ENCODE measurements at places on chromosomes 3 and 15.

DNA sequence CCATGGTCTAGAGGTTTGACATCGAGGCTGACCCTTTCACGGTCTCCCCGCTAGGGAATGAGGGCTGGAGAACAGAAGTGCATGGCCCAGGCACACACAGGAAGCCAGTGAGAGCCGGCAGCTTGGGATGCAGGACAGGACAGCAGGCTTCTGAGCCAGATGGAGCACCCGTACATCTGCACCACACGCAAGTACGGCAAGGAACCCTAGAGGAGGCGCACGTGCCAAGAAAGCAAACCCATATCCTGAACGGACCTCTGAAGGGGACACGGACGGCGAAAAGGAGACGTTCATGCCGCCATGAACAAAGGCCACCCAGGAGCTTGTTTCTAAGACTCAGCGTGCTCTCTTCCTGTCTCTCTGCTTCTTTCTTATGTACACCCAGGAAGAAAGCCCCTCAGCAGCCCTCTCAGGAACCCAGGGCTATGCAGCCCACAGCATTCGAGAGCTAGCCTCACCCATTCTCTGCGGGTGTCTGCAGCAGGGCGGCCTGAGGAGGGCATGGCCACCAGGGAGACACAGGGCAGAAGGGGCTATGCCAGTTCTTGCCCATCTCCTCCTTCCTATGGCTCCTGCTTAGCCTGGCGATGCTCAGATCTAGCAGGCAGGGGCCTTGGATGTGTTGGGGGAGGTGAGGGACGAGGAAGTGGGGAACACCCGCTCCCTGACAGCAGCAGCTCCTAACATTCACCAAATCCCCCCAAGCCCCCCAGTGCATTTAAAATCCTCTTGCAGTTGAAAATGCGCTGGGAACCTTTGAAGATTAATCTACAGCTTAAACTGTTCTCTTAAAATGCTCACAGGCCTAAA, 81.3 kb downstream of the PCSK6 start:
- DNase-seq: no peak

DNA sequence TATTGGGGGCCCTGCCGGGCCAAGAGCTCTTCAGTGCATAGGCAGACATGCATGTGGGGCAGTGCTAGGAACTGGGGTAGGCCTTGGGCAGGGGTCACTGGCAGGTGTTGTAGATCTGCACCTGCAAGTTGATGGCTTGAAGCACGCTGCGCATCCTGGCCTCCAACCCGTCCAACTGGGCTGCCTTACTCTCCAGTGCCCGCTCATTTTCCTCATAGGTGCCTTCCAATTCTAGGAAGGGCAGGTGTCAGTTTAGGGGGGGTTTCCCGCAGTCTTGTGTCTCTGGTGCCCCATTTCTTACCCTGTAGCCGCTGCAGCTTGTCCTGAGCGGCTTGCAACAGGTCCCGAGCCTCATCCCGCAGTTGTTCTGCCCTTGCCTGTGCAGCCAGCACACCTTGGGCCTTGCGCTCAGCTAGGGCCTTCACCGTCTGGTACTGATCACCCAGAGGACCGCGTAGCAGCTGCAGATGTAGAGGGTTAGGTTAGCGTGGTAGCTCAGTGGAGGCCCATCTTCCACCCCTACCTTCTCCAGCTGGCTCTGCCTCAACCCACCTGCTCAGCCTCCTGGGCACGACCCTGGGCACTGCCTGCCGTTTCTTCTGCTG, 611 bp upstream of the USP19 start:
- DNase-seq: no peak

GRCh38 chr3:38002291-38002876, 11.8 kb downstream of the VILL start:
- DNase-seq: no peak

GRCh38 chr3:43729707-43730414, 39.1 kb downstream of the ABHD5 start:
- no peak for DNase-seq

- DNase-seq: no peak
These were observed 72.3 kb upstream of the BNC1 start for GRCh38 chr15:83356501-83357399.

DNA sequence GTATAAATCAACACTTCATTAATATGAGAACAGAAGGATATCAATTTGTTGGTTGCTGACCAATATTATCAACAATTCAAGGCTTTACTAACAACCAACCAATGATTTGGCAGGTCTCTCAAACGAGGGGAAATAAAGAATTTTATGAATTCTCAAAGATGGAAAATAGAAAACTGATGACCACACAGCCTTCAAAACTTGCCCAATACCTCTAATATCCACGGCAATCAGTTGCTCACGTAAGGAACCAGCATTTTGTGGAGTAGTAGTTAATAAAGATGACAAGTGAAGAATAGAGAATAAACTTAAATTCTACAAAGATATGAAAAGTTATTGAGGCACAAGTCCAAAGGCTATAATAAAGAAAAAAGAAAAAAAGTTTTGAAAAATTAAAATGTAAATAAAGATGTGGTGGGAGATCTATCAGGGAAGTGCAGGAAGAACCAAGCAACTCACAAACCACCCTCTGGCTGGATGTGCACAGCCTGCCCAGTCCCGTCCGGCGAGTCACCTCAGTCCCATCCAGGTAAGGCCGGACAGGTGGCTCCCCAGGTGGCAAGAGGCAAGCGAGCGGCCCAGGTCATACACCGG, 808 bp downstream of the GK5 start:
- DNase-seq: no peak

- DNase-seq: no peak
These were observed 199.1 kb downstream of the LRRN1 start for GRCh38 chr3:3998140-3998922.

DNA sequence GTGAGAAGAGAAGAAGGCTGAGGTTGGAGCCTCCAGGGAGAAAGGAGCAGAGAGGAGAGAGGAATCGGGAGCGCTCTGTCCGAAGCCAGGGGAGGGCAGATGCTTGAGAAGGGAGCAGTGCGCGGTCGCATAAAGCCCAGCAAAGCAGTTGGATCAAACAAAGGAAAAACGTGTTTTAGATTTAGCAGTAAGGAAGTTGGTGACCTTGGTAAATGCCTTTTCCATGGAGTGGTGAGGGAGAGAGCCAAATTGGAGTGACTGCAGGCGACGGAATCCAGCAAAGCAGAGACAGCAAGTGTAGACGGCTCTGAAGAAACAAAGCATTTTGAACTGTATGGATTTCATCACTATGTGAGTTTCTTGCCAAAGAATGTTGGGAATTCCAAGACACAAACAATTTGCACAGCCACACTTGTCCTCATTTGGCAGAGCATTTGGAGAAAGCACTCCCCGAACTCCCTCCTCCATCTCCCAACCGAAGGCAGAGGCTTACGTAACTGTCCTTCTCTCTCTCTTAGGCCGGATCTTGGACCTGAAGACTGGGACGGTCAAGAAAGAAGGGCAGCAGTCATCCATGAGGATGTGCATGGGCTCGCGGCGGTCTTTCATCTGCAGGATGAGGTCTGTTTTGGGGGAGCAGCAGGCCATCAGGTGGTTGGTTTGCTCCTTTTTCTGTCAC, 103.6 kb downstream of the ARNT2 start:
- DNase-seq: peak; percentile 95

DNA sequence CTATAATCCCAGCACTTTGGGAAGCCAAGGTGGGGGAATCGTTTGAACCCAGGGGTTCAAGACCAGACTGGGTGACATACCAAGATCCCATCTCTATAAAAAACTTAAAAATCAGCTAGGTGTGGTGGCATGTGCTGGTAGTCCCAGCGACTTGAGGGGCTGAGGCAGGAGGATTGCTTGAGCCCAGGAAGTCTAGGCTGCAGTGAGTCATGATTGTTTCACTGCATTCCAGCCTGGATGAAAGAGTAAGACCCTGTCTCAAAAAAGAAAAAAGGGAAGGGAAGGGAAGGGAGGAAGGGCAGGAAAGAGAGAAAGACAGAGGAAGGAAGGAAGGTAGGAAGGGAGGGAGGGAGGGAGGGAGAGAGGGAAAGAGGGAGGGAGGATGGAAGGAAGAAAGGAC, 133.7 kb upstream of the LRRN1 start:
- no peak for DNase-seq

DNA sequence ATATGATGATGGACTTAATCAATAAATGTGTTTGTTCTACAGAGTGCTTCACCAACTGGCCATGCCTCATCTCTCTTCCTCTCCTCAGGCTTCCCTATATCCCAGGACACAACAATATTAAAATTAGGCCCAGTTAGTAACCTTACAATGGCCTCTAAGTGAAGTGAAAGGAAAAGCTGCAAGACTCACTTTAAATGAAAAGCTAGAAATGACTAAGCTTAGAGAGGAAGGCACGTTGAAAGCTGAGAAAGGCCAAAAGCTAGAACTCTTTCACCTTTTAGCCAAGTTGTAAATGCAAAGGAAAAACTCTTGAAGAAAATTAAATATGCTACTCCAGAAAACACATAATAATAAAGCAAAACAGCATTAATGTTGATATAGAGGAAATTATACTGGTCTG, 1010.3 kb downstream of the NAALADL2 start:
- DNase-seq: no peak

- DNase-seq: no peak
These were observed 1030.8 kb upstream of the CFAP20DC start for GRCh38 chr3:60080648-60081047.

DNA sequence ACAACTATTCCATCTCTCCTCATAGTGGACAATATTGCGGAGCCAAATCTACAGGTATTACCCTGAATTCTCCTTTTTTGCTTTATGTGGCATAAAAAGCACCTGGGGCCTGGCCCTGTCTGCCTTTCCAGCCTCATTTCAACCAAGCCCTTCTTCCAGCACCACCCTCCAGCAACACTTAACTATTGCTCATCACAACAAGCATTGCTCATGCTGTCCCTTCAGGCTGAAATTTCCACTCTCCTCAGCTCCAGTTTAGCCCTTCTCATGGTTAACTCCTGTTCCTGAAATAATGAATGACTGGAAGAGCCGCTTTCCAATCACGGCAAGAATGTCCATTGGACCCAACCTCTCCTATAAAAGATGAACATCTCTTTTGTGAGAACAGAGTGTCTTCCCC, 107.4 kb downstream of the P2RY1 start:
- no peak for DNase-seq

DNA sequence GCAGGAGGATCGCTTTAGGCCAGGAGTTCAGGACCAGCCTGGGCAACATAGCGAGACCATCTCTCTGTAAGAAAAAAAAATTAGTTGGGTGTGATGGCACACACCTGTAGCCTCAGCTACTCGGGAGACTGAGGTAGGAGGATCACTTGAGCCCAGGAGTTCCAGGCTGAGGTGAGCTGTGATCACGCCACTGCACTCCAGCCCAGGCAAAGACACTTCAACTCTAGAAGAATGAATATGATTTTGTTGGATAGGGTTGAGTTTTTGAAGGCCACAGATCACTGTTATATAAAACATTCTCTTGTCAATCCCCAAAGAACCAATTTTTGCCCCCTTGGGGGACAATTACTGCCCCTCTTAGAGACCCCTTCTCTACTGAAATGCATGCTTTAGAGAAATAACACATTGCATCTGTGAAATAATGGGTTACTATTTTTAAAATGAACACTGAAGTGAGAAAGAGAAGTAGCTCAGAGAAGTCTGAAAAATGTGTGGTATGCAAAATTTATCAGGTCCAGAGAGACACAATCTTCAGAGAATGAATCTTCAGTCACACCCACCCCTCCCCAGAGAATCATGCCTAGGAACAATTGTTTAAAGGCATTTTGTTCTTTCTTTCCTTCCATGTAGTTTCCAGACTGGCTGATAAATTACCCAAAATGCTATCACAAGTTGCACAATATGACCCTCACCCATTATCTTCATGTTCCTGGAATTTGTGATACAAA, 42.7 kb downstream of the METTL6 start:
- DNase-seq: no peak

DNA sequence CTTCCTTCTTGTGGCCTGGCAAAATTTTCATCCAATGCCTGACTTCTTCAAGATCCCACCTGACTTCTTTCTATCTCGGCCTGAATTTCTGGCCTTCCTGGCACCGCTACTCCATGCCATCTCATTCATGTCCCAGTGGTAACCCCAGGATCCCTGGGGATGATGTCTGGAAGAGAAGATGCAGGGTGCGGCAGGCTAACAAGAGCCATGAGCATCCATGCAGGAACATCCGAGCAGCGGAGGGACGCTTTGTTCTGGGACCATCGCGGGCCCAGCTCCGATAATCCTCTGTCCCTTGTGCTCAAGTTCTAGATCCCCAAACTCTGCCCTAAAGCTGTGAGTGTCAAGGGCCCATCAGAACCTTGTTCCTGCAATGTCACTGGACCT, 10.9 kb downstream of the MYL3 start:
- DNase-seq: no peak

DNA sequence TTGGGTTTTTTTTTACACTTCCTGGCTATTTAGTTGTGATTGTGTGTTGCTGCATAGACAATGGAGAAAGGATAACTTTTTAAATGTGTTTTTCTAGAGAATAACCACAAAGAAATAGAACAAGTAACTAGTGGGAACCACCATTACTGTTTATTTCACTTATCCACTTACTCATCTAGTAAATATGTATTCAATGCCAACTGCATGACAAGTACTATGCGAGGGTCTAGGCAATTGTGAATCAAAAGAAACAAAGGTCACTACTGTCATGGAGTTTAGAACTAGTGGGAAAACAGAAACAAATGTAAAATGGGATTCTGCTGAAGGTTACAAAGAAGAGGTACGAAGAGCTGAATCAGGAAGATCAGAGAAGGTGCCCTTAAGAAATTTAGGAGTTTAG, 600.9 kb upstream of the ROBO2 start:
- DNase-seq: peak; percentile 3

DNA sequence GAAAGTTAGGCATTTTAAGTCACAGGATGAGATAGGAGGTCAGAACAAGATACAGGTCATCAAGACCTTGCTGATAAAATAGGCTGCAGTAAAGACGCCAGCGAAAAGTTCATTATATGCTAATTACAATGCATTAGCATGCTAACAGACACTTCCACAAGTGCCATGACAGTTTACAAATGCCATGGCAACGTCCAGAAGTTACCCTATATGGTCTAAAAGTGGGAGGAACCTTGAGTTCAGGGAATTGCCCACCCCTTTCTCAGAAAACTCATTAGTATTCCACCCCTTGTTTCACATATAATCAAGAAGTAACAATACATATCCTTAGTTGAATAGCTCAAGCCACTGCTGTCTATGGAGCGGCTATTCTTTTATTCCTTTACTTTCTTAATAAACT, 92.7 kb upstream of the PLXND1 start:
- DNase-seq: no peak

DNA sequence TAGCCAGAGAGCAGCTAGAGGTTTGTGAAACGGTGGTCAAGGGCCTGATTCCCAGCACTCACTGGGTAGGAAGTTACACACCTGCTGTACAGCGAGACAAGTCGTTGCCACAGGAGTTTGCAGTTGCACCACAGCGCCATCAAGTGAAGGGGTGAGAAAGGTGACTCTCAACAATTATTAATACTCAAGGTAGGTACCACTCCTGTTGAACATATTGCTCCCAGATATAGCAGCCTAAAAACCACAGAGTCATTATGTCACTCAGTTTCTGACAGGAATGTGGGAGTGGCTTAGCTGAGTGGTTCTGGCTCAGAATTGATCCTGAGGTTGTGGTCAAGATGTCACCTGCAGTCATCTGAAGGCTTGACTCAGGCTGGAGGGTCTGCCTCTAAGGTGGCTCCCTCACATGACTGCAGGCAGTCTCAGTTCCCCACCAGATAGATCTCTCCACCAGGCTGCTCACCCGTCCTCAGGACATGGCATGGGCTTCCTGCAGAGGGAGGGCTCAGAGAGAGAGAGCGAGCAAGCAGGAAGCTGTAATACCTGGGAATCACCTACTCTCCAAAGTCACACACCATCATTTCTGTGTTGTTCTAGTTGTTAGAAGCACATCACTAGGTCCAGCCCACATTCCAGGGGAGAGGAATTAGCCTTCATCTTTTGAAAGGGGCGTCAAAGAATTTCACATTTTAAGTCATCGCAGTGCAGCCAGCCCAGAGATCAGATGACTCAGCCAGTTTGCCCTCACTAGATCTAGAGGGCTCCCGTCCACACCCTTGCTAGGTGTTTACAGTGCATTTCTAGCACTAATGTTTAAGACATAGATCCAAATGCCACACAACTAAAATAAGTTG, 17.0 kb upstream of the ANO10 start:
- no peak for DNase-seq
